Stimulated activated CD4-positive, alpha-beta T cell treated with anti-CD3 and anti-CD28 coated beads, TNF-alpha, amount 100 ng/mL, for 1 hour (primary cell): ENCODE measurements at places on chromosomes 6 and 20.

DNA sequence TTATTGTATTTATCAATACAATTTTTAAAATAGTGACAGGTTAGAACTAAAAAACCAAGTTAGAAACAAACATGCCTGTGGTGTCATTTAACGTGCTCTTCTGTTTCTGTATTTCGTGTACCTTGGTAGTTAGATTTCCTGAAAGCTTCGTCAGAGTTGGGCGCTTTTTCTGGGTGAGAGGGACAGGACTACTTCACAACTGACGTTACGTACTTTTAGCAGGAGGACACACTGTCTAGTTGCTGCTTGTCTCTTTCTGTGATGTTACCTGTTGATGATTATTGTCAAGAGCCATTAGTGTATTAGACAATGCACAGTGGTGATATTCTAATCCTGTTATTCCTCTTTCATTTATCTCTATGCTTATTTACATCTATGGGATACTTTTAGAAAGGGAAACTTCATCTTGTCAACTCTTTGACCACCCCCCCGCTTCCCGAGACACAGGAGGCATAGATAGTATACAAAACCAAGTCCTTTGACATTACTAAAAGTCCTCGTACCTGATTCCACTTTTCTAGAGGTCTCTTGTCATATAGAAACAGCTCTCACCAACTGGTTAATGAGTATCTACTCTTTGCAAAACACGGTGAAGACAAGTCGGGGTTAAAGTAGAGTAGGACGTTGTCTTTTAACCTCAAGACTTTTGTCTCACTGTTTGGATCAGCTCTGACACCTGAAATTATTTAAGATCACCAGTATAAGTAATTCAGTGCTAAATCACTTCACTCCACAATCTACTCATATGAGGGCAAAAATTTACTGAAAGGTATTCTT is 96.3 kb downstream of the LYRM2 start:
- no peak for DNase-seq

- DNase-seq: no peak
Measured at GRCh38 chr6:63447134-63447533, 125.1 kb upstream of the LOC128125822 start.

GRCh38 chr20:13718171-13718570 is 66.5 kb downstream of the ESF1 start:
- no peak for DNase-seq

GRCh38 chr6:53066077-53066417 is 843 bp downstream of the FBXO9 start:
- DNase-seq: no peak

DNA sequence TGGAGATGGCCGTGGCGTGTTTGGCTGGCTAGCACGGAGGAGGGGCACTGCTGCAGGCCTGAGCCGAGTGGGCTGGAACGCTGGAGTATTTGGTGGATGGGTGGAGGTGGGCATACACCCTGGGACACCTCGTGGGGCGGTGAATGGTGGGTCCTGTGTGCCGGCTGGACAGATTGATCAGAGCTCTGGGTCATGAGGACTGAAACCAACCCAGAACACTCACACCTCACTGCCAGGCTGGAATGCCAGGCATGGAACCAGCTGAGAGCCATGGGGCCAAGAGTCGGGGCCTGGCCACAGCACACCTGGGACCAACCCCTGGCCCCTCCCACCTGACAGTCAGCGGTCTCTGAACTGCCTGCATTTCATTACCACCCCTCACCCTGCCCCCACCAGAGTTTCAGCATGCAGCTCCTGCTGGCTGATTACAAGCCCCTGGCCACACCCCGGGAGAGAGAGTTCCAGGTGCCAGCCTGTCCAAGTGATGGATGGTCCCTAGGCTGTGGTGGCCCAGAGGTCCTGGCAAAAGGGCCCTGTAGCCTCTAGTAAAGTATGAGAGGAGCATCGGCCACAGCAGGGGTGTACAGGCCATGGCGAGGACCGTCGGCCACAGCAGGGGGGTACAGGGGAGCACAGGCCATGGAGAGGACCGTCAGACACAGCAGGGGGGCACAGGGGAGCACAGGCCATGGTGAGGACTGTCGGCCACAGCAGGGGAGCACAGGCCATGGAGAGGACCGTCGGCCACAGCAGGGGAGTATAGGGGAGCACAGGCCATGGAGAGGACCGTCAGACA is 3.3 kb downstream of the NPBWR2 start:
- no peak for DNase-seq

DNA sequence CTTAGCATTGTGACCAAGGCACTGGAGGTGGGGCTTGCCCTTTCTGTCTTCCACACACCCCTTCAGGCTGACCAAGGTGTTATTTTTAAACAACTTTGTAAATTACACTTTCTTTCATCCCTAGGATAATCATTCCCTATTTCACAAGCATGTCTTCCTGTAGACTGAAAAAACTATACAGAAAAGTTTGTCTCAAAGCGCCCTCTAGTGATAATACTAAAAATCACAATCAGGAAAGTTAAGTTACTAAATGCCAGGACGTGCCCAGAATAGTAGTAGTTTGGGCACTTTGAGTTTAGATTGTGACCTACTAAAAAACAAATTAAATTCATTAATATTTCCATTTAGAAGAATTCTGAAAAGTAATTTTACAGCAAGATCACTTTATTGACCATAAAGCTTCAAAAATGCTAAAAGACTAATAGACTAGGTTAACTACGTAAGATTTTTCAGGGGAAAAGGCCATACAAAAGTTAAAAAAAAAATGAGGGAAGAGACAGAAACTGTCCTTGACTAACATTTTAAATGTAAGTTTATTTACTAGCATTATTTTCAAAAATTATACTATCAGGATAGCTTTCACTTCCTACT is 123.3 kb upstream of the DUSP22 start:
- no peak for DNase-seq

DNA sequence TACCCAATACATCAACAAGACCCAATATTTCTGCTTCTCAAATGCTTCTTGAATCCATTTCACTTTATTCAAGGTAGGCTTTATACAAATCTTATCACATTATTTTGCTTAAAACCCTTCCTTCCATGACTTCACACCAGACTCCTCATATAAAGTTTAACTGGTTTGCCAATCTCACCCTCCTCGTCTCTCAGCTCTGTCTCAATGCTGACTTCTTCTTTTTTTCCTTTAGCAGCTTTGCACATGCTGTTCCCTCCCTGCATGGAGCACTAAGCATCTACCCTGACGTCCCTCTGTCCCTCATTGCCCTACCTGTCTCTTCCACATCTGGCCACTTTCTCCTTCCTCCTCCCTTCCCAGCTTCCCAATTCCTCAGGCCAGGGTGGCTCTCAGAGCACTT is 31.4 kb downstream of the KCNK17 start:
- DNase-seq: no peak

DNA sequence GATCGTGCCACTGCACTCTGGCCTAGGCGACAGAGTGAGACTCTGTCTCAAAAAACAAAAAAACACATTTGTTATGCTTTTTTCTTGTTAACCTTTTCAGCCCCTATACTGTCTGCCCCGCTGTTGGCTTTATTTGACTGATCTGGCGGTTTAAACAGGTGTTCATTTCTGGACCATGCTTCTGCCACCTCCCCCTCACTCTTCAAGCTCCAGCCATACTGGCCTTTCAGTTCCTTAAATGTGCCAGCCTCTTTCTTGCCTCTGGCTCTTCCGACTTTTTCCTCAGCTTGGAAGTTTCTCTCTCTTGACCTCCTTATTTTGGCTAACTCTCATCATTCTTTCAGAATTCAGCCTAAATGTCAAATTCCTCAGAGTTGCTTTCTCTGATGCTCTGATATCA is 35.2 kb upstream of the TXLNB start:
- no peak for DNase-seq

GRCh38 chr6:65701325-65701724 is 5.7 kb downstream of the EYS start:
- DNase-seq: no peak
